Muscle of arm (tissue), 14 donors: ENCODE measurements at places on chromosomes 2 and 18. TPM values are rescaled to one million over a fixed set of nuclear protein-coding genes. Genes with fewer than 3 reads are reported as not detected.

- no peak for DNase-seq
Observed at GRCh38 chr2:203820969-203821368, 46.6 kb upstream of the CTLA4 start.

DNA sequence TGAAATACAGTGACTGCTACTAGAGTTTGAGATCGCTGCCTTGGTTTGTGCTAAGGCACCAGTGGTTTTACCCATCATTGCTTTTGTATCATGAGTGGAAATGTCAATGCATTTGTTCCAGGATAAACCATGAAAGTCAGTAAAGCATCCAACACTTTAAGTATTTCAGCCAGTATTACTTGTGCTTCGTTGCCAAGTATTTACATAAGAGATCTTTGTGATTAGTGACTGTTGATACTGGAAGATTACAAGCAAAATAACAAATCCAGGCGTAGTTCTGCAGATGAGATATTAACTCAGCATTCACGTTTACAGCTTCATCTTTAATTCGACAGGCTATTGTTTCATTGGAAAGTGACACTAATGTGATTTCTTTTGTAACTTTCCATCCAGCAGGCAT, 90.3 kb upstream of the B3GNT7 start:
- DNase-seq: no peak

ADCYAP1 gene
- 0.74 TPM for polyA plus RNA-seq

- DNase-seq: no peak
Observed at GRCh38 chr18:23196119-23197007, 61.1 kb downstream of the CABLES1 start.

GRCh38 chr2:85470850-85471800, 52.6 kb downstream of the SH2D6 start:
- no peak for DNase-seq

DNA sequence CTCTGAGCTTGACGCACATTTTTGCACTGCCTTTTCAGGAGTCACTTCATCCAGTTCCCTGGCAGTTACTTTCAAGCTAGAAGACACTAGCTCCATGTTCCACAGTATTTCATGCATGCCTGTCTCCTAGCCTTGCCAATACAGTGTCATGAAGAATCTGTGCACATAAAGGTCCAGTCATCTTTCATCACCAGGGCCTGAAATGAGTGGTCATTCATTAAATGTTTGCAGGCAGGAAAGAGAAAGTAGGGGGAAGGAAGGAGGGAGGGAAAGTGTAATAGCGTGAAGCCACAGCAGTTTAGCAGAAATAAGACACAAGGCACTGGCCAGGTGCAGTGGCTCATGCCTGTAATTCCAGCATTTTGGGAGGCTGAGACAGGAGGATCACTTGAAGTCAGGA, 92.4 kb upstream of the COPS8 start:
- no peak for DNase-seq

DNA sequence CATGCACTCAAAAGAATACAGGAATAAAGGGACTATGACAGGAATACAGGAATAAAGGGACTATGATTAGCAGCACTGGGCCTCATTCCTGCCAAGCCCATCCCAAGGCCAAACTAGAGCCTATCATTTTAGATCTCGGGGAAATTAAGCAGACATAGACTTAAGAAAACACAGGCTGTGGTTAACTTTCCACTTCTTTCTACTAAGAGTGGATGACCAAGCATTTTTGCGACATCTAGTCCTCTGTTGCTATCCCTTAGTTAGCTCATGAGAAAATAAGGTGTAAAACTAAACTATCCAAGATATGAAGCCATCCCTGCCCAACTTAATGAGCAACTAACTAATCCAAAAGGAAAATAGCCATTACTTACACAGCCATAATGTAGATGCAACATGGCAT, 5.9 kb downstream of the LYPD1 start:
- no peak for DNase-seq

DNA sequence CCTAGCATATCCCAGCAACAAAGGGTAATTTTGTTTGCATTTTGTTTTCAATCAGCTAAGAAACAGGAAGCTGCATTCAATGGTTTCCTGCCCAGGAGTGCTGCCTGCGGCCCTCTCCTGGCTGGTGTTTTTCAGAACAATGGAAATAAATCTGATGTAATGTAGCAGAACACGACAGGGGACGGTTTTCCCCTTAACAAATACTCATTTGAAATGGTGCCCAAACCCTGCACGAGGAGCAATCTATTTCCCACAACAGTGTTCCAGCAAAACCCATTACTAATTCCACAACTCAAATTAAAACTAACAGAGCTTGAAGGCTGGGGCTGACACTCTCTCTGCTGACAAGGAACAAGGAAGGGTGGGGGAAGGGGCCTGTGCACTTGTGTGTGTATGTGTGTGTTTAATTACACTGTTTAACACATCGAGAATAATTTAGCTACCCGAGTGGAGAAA, 8.7 kb downstream of the CAPN13 start:
- DNase-seq: peak; percentile 35

DNA sequence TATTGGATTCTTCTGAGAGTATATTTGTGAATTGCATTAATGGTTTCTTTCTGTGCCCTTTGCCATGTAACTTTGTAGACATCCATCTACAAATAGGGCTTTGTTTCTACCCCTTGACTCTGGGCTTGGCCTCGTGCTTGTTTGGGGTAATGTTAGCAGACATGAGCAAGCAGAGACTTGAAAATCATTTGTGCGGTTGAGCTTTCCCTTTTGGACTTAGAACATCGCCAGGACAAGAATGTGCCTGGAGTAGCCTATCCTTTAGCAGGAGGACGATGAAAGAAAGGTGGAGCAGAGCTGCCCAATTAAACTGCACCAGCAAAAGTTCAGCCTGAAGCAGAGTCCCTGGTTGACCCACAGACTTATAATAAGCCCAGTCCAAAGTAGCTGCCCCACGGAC, 785.9 kb downstream of the EPHA4 start:
- no peak for DNase-seq

DNA sequence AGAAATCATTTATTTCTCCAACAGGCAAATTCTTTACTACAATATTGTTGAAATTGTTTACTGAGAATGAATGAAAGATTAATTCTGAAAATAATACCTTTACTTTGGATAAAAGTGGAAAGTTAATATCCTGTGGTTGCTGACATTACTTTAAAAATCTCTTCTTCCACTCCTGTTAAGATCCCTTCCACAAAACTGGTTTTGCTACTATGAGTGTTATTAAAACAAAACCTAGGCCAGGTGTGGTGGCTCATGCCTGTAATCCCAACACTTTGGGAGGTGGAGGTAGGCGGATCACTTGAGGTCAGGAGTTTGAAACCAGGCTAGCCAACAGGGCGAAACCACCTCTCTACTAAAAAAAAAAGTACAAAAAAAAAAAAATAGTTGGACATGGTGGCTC, 123.9 kb upstream of the CCDC150 start:
- no peak for DNase-seq

DNA sequence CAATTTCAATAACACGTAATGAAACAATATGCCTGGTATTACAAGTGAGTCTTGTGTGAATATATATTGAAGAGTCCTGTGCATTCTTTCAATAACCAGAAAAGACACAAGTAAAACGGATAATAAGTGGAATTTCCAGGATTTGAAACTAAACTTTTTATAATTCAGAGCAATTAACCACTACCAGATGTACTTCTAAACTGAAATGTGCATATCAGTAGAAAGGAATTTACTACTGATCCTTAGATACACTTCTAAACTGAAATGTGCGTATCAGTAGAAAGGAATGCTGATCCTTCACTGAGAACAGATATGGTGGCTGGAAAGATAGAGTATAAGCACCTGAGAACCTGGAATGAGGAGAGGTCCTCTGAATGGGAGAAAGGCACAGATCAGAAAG, 470.9 kb upstream of the SPHKAP start:
- no peak for DNase-seq

DNA sequence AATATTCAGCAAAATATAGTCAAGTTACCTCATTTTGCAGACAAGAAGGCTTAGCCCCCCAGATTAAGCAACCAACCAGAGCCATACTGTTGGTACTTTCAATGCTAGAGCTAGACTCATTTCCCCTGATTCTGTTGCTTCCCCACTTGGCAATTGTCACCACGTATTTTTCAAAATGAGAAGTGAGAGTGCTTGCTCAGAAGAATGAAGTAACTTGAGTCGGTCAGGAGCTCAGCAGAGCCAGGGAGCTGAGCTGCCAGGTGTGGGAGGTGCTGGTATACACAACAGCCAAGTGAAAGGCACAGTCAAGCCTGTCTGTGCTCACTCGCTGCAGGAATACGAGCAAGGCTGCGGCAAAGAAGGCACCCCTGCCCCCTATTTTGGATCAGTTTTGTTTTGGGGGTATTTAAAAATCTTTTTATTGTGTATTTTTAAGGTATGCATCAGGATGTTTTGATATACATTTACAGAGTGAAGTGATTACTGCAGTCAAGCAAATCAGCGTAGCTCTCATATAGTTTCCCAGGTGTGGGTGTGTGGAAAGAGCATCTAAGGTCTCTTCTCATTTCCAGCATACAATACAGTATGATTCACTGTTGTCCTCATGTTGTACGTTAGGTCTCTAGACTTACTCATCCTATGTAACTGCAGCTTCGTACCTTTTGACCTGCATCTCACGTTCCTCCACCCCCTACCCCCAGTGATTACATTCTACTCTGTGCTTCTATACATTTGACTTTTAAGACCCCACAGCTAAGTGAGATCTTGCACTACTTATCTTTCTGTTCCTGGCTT, 62.4 kb downstream of the MRPS9 start:
- DNase-seq: no peak

CAPG gene
- polyA plus RNA-seq: 8.7 TPM

DNA sequence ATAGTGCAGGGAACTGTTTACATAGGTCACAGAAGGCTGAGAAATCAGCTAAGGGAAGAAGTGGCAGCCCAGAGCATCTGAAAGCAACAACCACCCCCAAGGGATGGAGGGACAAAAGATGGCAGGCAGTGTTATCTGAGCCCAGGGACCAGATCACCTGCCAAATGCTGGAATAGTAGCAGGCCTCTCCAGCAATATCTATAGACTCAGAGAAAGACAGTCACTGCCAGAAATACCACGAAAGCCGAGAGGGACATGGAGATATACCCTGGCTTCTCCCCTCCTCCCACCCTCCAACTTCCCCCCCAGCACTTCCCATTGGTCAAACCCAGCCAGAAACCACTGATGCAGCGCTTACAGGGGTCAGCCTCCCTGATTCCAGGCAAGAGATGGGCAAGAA, 58.4 kb upstream of the PPP1CB start:
- no peak for DNase-seq

GRCh38 chr2:219531639-219532377, 11.8 kb downstream of the CHPF start:
- DNase-seq: no peak

DNA sequence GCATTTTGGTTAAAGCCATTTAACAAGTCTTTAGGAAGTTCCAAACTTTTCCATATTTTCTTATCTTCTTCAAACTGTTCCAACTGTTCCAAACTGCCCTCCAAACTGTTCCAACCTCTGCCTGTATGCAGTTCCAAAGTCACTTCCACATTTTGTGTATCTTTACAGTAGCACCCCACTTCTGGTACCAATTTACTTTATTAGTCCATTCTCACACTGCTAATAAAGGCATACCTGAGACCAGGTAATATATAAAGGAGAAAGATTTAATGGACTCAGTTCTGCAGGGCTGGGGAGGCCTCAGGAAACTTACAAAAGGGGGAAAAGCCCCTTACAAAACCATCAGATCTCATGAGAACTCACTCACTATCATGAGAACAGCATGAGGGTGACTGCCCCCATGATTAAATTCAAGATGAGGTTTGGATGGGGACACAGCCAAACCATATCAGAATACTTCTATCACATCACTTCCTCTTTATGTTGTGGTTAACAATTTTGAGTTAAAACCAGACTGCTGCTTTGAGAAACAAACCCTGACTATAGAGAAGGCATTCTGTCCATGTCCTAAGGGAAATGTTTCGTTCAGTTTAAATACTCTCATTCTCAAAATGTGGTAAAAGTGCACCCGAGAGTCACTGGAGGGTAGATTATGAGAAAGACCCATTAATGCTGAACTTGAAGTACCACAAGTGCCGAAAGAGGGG, 11.0 kb downstream of the IL18R1 start:
- DNase-seq: no peak

GRCh38 chr2:160870729-160871465, 289.3 kb upstream of the TANK start:
- peak; percentile 23 for DNase-seq

GRCh38 chr2:204947405-204947804, 402.1 kb downstream of the PARD3B start:
- no peak for DNase-seq

GRCh38 chr18:25360301-25360899, 8.4 kb upstream of the ZNF521 start:
- DNase-seq: no peak

CBLN2 gene
- polyA plus RNA-seq: 0.57 TPM

DNA sequence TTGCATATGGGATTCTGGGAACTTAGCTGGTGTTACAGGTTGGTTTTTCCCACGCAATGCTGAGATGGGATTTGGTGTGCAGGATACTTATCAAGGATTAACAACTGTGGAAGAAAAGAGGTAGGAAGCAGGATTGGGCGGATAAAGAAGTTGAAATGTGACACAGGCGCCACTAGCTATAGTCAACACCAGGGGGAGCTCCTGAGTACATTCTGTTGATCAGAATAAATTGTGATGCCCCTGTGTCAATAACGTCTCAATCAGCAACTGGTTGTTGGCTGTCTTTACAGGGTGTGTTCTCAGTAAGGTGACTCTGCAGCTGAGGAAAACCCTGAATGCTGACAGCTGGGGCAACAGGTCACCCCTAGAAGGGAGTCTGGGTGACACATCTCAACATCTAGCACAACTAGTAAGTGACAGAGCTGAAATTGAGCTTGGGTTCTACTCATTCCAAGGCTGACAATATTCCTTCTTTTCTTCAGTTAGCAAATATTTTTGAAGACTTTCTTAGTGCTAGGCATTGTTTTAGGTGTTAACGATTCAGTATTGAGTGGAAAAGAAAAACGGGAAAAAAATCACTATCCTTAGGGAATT, 143.0 kb downstream of the ARL6IP6 start:
- peak; percentile 5 for DNase-seq

DNA sequence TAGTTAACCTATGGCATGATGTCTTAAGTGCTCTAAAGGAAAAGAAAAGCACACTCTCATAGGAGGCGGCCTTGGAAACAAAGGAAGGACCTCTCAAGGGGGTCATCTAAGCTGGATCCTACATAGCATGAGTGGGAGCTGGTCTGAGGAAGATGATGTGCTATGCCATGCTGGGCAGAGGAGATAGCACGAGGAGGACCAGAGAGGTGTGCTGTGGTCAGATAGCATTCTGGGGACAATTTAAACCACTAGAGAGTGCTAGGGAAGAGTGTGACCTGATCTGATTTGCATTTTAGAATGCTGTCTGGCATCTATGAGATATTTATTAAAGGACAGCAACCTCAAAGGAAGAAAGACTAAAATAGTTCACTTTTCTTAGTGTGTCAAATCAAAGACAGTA, 910.1 kb upstream of the CELF4 start:
- DNase-seq: no peak

DNAJC10 gene
- 84.4 TPM for polyA plus RNA-seq

TWIST2 gene
- 140 TPM for polyA plus RNA-seq

RFTN2 gene
- not detected for polyA plus RNA-seq

ZAP70 gene
- polyA plus RNA-seq: 9.0 TPM
